ENCODE measurements at places on chromosomes 3 and 15. TPM values are rescaled to one million over a fixed set of nuclear protein-coding genes. Genes with fewer than 3 reads are reported as not detected.

- no peak for DNase-seq
These were observed 545.6 kb upstream of the ZNF385D start for GRCh38 chr3:22296601-22297000.

DNA sequence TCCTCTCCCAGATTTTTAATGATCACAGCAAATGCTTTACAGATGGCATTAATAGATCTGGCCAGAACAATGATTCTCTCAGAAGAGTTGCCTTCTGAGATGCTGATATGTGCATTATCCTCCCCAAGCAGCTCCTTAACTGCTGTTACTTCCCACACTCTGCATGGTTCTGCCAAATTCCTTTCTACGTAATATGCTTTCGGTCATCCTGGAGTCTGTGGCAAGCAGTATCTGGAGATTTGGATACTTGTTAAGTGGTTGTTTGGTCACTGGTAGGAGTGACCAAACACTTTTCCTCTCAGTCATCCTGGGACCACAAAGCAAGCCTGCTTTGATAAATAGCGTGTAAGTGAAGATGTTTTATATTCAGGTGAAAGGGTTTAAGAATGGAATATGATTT lies 71.1 kb upstream of the CCNL1 start:
- peak; percentile 9 for DNase-seq

DNA sequence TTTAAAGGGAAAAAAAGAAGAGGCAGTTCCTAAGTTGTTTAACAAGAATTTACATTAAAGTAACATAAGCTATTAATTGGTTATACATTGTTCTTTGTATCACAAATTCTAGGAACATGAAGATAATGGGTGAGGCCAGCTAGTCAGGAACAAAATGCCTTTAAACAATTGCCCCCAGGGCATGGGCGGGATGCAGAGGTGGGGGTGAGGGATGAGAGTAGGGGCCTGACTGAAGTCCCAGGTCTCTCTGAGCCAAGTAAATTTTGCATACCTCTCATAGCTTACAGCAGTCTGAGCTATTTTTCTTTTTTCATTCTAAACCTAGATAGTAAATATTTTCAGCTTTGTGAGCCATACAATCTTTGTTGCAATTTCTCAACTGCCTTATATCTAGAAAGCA lies 77.8 kb upstream of the RNU6-1 start:
- DNase-seq = no peak

DNA sequence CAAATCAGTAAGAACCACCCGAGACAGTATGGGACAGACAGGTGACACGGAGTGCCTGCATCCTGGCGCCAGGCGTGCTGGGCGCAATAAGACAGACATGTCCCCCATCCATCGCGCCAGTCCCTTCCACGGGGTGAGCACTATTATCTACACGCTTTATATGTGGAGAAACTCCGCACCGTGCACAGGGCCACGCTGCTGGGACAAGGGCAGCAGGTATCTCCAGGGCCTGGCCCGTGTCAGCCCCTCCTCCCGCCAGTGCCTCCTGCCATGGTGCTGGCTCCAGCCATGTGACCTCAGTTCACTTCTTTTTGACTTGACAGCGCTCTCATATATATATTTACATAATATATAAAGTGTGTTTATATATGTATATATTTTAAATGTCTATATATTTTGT lies 42.6 kb downstream of the TNK2 start:
- no peak for DNase-seq

- no peak for DNase-seq
These were observed 88.9 kb upstream of the OSBPL11 start for GRCh38 chr3:125684199-125684598.

GRCh38 chr3:176208283-176208682 lies 989.0 kb downstream of the TBL1XR1 start:
- DNase-seq = no peak

DNA sequence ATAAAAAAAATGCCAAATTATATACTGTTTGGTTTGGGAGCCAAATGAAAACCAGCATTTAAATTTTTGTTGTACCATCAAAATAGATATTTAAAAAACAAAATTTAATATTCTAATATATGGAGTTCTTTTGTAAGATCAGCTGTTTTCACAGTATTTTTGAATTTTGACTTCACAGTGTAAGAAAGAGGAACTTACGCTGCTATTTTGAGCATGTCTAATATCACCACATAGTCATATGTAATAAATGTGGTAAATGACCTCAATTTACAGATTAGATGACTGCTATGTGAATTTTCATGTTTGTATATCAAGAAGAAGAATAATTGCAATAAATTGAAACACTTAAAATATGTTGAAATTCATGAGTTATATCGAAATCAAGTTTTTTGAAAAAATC lies 189.6 kb downstream of the ARRDC4 start:
- DNase-seq = no peak

- no peak for DNase-seq
These were observed 28.9 kb downstream of the RARB start for GRCh38 chr3:25456723-25457670.

DNA sequence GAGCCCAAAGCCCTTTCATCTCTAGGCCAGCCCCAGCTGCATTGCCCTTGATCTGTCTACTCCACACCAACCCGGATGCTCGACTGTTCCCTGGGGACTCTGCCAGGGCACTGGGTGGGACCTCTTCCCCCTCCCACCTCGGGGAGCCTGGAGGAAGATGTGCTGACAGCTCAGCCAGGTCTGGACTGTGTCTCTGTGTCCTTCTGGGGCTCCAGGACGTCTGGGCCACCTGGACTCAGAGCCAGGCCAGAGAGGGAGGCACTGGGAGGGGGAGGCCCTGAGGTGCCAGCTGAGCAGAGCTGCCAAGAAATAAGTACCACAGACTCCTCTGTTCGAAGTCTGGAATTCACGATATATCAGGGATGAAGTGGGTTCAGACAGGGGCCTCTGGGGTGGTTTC lies 5.8 kb upstream of the HCN4 start:
- DNase-seq = no peak

- no peak for DNase-seq
These were observed 28.4 kb downstream of the PML start for GRCh38 chr15:74022706-74023470.

GRCh38 chr3:168040607-168041208 lies 55.0 kb downstream of the GOLIM4 start:
- peak; percentile 34 for DNase-seq

The KY gene
- 2.6 TPM for total RNA-seq

The CSK gene
- total RNA-seq = 26.9 TPM

The GP5 gene
- not detected for total RNA-seq

The ZDHHC23 gene
- total RNA-seq = 6.0 TPM

The PCLAF gene
- 61.5 TPM for total RNA-seq

The C3orf85 gene
- total RNA-seq = not detected

The NANOGP8 gene
- total RNA-seq = not detected

The CSPG4 gene
- 24.7 TPM for total RNA-seq

All from Daoy (cell line).